Esophagus muscularis mucosa (tissue), 4 donors: ENCODE measurements at places on chromosomes 11 and 22. TPM values are rescaled to one million over a fixed set of nuclear protein-coding genes. Genes with fewer than 3 reads are reported as not detected.
A peak's percentile ranks its signal among the peaks of the same experiment; 100 is the strongest.

- H3K27ac ChIP-seq = no peak overlapping the region
- H3K4me1 ChIP-seq = peaks cover 18% of the 10 kb centered on the region
Observed at GRCh38 chr11:13465909-13466371, 2.9 kb upstream of the BTBD10 start.

- peaks cover 36% of the 10 kb centered on the region for H3K27me3 ChIP-seq
- H3K4me3 ChIP-seq = peak overlapping the region; percentile 28
- DNase-seq = no peak
- H3K27ac ChIP-seq = no peak overlapping the region
- peaks cover 31% of the 10 kb centered on the region for H3K4me1 ChIP-seq
- H3K36me3 ChIP-seq = peaks cover 24% of the 10 kb centered on the region
Observed at GRCh38 chr11:1749395-1750351, 722 bp downstream of the IFITM10 start.

- H3K27me3 ChIP-seq = no peaks in the 10 kb centered on the region
- DNase-seq = peak; percentile 87
- no peaks in the 10 kb centered on the region for H3K36me3 ChIP-seq
- no peaks in the 10 kb centered on the region for H3K4me1 ChIP-seq
- H3K4me3 ChIP-seq = no peak overlapping the region
Observed at GRCh38 chr22:17009640-17010291, 1.7 kb upstream of the GAB4 start.

- no peak overlapping the region for H3K27ac ChIP-seq
- no peak for DNase-seq
- H3K4me1 ChIP-seq = no peaks in the 10 kb centered on the region
- H3K27me3 ChIP-seq = no peaks in the 10 kb centered on the region
- no peak overlapping the region for H3K4me3 ChIP-seq
- no peaks in the 10 kb centered on the region for H3K36me3 ChIP-seq
Observed at GRCh38 chr22:49531368-49531791, 296.3 kb downstream of the BRD1 start.

DNA sequence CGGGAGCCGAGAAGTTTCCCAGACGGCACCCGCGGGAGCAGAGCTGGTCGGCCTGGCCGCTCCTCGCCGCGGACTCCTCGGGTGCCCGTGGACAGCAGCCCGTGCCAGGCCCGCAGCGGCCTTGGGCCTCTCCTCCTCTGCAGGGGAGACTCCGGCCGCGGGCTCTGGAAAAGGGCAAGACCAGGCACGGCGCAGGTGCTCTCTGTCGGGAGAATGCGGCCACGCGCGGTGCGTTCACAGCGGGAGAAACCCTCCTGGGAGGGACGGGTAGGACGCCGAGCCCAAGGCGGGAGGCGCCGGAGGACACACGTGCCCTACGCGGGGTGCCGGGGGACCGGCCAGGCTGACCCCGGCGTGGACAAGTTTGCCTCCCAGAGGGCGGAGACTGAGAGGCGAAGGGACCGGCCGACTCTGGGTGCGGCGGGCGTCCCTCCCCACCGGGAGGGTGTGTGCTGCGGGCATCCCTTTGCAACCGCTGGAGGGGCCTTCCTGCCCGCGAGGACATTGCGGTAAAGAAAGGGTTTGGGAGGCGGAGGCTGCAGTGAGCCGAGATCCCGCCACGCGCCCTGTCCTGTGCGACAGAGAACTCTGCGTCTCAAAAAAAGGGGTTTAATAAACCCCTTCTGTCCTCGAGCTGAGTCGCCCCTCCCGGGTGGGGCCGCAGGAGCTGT, 2.3 kb downstream of the IFITM1 start:
- H3K36me3 ChIP-seq = no peaks in the 10 kb centered on the region
- peak overlapping the region; percentile 57 for H3K4me3 ChIP-seq
- no peak for DNase-seq

DNA sequence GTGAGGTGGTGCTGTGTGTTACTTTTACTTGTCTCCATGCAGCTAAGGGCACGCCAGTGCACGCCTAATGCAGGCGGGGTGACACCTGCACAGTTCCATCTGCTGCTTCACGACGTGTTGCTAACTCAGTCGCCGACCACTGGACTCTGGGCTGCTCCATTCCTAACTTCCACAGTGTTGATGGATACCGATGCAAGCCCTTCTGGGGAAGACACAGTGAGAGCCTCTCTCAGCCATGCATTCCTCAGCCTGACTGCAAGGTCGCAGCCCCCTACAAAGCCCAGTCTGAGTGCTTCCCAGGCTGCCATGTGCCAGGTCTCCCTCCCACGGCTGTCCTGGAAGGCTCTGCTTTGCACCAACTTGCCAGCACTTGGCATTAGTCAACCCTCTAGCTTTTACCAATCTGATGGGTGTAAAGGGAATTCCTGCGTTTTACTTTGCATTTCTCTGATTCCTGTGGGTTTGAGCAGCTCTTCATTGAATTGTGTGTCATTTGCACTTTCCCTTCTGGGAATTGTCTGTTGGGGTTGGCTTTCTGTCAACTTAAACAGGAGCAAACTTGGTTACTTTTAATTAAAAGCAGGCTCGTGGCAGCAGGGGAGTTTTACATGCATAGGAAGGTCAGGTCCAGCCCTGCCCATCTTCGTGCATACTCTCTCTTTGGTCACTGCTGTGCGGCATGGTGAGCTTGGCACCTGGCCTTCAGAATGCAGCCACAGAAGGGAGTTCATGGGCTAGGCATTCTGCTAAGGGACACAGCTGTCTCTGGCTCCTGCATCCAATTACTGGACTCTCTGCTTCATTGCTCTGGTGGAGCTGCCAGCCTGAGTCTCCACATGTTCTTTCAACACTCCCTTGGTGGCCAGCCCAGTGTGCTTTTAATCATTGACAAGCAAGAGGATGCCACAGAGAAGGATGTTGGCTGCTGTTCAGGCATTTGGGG, 34.6 kb upstream of the SHANK2 start:
- H3K27me3 ChIP-seq = no peaks in the 10 kb centered on the region
- no peak for DNase-seq
- H3K4me1 ChIP-seq = no peaks in the 10 kb centered on the region
- no peak overlapping the region for H3K27ac ChIP-seq
- H3K4me3 ChIP-seq = no peak overlapping the region

The CNGA4 gene
- total RNA-seq = not detected

GRCh38 chr11:2767801-2768200, 68.0 kb upstream of the KCNQ1OT1 start:
- no peak overlapping the region for H3K27ac ChIP-seq
- no peaks in the 10 kb centered on the region for H3K36me3 ChIP-seq
- peak; percentile 87 for DNase-seq

DNA sequence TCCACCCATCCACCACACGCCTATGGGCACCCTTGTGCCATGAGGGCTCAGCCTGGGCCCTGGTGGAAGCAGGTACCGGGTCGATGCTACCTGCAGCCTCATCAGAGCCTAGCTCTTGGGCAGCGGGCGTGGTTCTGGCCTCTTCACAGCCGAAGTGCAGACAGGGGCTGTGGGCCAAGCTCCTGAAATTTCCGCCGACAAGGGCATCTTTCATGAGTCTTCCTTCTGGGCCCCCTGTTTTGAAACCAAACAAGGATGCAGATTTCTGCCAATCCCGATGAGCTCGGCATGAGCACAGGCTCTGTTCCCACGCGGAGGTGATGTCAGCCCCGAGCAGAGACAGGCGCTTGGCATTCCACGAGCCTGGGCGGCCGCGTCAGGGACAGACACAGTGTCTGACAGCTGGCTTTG, 22.6 kb upstream of the MGAT3 start:
- H3K36me3 ChIP-seq = peaks cover 52% of the 10 kb centered on the region
- H3K27me3 ChIP-seq = peaks cover 6% of the 10 kb centered on the region
- peaks cover 46% of the 10 kb centered on the region for H3K4me1 ChIP-seq

The SUN2 gene
- 598 TPM for total RNA-seq

The TMEM45B gene
- total RNA-seq = 0.11 TPM

The KCNA4 gene
- total RNA-seq = not detected

The ALDH3B1 gene
- 10.6 TPM for total RNA-seq

The ABTB2 gene
- 8.0 TPM for total RNA-seq

The PIWIL4 gene
- 4.4 TPM for total RNA-seq

DNA sequence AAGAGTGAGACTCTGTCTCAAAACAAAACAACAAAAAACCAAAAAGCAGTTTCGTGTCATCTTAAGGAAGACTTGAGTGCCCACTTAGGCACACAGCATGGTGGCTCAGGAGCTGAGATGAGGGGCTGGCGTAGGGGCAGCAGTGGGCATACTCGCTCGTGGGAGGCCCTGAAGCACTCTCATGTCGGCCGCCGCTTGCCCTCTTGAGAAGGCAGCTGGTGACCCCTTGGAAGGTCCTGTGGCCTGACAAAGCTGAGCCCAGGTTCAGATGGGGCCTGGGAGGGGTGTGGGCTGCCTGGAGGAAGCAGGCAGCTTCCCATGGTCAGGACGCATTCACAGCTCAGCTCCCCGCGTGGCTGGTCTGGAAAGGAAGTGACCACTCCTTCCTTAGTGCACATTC, 15.0 kb downstream of the MUC5B start:
- H3K27ac ChIP-seq = no peak overlapping the region
- no peak for DNase-seq
- H3K36me3 ChIP-seq = no peaks in the 10 kb centered on the region
- H3K4me3 ChIP-seq = no peak overlapping the region

The LAYN gene
- 13.6 TPM for total RNA-seq

DNA sequence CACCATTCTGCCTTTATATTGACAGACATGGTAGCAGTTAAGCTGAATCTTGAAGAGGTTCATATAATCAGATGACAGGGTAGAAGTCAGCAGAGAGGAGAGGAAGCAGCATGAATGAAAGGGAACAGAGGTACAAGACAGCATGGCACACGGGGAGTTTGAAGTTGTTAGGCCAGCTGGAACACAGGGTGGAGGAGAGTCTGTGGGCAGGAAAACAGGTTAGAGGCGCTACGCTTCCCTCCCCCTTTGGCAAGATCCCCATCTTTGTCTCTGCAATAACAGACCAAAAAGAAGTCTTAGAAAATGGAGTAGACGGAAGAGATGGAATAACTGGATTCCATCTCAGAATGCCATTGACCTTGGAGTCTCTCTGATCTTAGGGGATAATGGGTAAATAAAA, 20.0 kb upstream of the NDUFC2 start:
- DNase-seq = no peak
- no peaks in the 10 kb centered on the region for H3K27me3 ChIP-seq
- H3K4me3 ChIP-seq = no peak overlapping the region
- H3K27ac ChIP-seq = no peak overlapping the region

The GDPD4 gene
- total RNA-seq = not detected

The CLMP gene
- 215 TPM for total RNA-seq

DNA sequence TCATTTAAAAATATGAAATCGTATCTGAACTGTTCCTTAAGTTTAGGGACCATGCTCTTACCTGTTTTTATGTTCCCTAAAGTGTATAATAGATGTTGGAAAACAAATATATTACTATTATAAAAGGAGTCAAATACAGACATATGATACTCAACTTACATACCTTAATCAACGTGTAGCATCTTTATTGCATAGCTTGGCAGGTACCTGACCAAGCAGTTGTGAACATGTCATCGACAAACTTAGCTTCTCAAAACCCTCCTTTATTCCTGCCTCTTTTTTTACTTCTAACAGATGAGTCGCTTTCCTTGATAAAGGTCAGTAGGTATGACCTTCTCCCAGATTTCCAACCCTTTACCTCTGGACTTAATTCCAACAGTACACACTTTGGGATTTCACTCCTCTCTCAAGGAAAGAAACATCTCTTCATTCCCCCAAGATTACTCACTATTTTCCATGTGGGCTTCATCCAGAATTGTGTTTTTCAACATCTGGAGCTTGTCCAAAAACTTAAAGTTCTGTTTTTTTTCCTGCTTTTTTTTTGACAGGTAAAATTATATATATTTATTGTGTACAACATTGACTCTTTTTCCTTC, 11.9 kb downstream of the HIPK3 start:
- no peaks in the 10 kb centered on the region for H3K36me3 ChIP-seq
- peaks cover 61% of the 10 kb centered on the region for H3K4me1 ChIP-seq
- H3K27ac ChIP-seq = no peak overlapping the region
- H3K27me3 ChIP-seq = no peaks in the 10 kb centered on the region
- no peak overlapping the region for H3K4me3 ChIP-seq
- DNase-seq = no peak

The SYCE3 gene
- total RNA-seq = not detected

- DNase-seq = no peak
- H3K4me1 ChIP-seq = no peaks in the 10 kb centered on the region
- no peak within 1 kb of the TSS for H3K4me3 ChIP-seq
- no peak within 1 kb of the TSS for H3K27ac ChIP-seq
- H3K27me3 ChIP-seq = no peaks in the 10 kb centered on the region
- peaks cover 11% of the 10 kb centered on the region for H3K36me3 ChIP-seq
Observed at GRCh38 chr22:20773793-20774212, at the start of gene SERPIND1. Gene SERPIND1 (plus strand): TSS chr22:20774113. CDS start chr22:20779313, 5,200 bp downstream.

DNA sequence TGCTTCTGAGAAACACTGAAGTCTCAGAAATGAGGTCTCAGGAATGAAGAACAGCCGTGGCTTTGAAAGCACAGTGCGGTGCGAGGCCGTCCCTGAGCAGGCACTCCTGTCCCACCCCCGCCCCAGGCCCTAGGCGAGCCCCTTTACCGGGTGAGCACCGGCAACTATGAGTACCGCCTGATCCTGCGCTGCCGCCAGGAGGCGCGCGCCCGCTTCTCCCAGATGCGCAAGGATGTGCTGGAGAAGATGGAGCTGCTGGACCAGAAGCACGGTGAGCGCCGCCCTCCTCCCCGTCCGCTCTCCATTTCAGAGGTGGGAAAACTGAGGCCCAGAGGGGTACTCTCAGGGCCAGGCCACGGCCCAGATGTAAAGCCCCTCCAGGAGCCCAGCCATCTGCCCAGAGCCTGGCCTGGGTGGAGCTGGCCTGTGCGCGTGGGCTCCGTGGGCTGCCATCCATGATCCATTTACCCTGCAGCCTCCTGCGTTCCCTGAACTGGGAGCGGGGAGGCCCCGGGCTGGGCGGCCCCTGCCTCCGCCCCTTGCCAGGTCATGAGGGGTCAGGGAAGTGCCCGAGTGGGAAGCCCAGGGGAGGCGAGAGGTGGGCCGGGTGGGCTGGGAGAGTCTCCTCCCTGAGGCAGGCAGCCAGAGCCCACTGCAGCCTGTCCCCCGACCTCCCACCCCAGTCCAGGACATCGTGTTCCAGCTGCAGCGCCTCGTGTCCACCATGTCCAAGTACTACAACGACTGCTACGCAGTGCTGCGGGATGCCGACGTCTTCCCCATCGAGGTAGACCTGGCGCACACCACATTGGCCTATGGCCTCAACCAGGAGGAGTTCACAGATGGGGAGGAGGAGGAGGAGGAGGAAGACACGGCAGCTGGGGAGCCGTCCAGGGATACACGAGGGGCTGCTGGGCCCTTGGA, 9.5 kb downstream of the SLC16A8 start:
- H3K4me3 ChIP-seq = no peak overlapping the region
- no peak for DNase-seq
- H3K27me3 ChIP-seq = no peaks in the 10 kb centered on the region
- peaks cover 21% of the 10 kb centered on the region for H3K36me3 ChIP-seq
- no peak overlapping the region for H3K27ac ChIP-seq

The SHANK2 gene
- total RNA-seq = 12.8 TPM

The TEAD1 gene
- 212 TPM for total RNA-seq

GRCh38 chr22:24417200-24417599, 10.2 kb upstream of the ADORA2A start:
- H3K4me3 ChIP-seq = no peak overlapping the region
- H3K27me3 ChIP-seq = no peaks in the 10 kb centered on the region
- DNase-seq = no peak
- peaks cover 45% of the 10 kb centered on the region for H3K36me3 ChIP-seq
- peaks cover 19% of the 10 kb centered on the region for H3K4me1 ChIP-seq
